ENCODE measurements at places on chromosomes 7 and 10.

GRCh38 chr7:116400522-116400921, 99.0 kb upstream of the CAV2 start:
- DNase-seq = no peak

DNA sequence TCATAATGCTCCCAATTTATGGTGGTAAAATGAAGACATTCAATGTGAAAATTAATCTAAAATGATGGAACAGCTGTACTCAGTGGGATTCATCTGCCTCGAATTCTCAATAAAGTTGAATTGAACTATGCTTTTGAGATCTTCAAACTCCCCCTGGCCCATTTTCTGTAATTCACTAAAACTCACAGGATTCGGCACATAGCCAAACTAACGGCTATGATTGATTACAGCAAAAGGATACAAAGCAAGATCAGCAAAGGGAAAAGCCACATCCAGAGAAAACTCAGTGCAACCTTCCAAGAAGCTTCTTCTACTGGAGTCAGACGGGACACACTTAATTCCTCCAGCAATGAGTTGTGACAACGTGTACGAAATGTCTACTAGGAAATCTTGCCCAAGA, 307.5 kb downstream of the CNTNAP2 start:
- DNase-seq = no peak

DNA sequence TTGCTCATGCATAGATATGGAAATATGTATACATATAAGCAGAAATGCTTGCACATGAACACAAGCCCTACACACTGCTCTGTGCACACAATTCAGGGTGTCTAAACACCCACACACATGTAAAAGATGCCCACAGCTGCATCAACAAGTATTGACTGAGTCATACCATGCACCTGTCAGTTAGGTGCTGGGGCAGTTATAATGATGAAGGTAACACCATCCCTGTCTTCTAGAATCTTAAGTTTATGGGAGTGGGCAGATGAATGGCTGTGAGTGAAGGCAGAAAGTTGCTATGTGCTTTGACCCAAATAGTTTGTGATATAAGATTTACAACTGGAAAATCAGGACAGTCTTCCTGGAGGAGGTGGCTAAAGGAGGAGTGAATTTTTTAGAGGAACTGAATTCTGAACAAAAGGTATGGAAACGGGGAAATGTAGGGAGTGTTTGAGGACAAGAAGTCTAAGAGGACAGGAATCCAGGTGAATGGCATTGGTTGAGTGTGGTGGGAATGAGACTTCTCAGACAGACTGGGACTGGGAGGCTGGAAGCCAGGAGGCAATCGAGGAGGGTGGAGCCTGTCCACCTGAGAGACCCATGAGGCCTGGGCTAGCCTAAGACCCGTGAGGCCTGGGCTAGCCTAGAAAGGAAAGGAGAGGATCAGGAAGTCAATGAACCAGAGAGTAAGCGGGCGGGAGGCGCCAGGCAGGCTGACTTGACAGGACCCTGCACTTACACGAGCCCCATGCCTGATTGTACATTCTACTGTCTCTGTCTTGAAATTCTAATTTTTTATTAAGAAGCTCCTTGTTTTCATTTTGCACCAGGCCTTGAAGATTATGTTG, 20.7 kb downstream of the POLL start:
- no peak for DNase-seq

- DNase-seq = no peak
Observed at GRCh38 chr7:141294143-141294829, 220.4 kb downstream of the TMEM178B start.

GRCh38 chr10:135601-136464, 578 bp downstream of the ZMYND11 start:
- DNase-seq = peak; percentile 49

DNA sequence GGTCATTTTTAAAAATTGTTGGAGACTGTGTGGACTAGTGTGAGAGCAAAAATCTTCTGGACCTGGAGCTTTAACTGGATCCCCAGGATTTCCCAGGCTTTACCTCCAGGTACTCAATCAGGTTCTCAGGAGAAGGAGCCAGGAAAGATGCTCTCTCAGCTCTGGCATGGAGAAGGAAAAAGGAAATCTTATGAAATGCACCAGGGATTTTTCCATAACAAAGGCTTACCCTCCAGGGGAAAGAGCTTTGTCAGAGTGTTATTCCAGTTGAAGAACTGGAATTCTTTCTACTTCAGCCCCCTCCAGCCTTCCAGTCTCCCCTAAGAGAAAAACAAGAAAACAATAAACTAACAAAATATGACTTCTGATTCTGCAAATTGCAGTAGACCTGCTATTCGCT, 436.7 kb upstream of the ANKRD30A start:
- no peak for DNase-seq

- DNase-seq = no peak
Observed at GRCh38 chr7:149784251-149784608, 10.8 kb upstream of the ZNF467 start.

GRCh38 chr10:83835945-83836745, 303.2 kb upstream of the GHITM start:
- DNase-seq = no peak

- DNase-seq = no peak
Observed at GRCh38 chr10:79496896-79497295, 15.4 kb upstream of the EIF5AL1 start.

GRCh38 chr10:31928549-31929260, at the start of gene ARHGAP12:
Gene ARHGAP12 (minus strand): TSS chr10:31928831. CDS start chr10:31908855, 19,976 bp downstream.
- peak; percentile 71 for DNase-seq

GRCh38 chr10:18204039-18204835, 64.0 kb downstream of the CACNB2 start:
- no peak for DNase-seq

GRCh38 chr7:155163696-155164095, 93.6 kb downstream of the HTR5A start:
- DNase-seq = no peak

- DNase-seq = no peak
Observed at GRCh38 chr7:111005445-111005844, 85.5 kb upstream of the LRRN3 start.

- no peak for DNase-seq
Observed at GRCh38 chr10:121288011-121288410, 310.2 kb downstream of the FGFR2 start.

DNA sequence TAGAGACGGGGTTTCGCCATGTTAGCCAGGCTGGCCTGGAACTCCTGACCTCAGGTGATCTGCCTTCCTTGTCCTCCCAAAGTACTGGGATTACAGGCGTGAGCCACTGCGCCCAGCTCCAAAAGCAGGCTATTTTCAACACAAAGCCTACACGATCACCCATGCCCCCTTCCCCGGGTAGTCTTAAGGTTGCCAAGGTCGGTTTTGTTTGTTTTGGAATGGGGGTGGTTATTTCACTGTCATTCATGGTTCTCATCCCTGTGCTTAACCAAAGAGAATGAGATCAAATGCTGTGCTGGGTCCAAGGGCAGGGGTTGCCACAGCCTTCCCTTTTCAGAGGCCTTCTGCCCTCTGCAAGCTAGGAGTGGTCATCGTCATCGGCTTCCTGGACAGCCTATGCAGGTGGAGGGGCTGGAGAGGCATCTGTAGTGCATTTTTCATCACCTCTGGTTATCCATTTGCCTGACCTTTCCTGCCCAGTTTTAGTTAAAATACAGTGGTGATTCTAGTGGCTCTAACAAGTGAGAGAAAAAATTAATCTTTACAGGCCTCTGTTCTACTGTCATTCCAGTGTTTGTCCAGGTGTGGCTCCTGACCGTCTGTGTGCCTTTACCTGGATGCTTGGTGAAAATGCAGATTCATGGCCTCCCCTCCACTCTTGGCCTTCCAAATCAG, 11.4 kb downstream of the BLVRA start:
- DNase-seq = no peak

DNA sequence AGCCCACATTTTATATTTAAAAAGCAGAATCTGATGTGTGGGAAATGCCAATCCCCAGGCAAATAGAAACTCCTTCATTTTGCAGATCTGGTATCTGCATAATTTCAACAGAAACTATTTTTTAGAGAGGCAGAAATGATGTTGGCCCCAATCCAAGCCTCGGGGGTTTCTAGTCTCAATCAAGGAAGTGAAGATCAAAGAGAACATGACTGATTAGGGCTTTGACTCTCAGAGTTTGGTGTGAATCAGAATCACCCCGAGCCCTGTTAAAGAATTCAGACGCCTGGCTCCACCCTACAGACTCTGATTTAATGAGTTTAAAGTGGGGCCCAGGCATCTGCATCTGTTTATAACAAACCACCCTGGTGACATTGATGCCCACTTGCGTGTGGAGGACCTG, 36.7 kb upstream of the UBE2H start:
- DNase-seq = peak; percentile 28

GRCh38 chr10:89115876-89116627, 91.1 kb downstream of the CH25H start:
- no peak for DNase-seq

DNA sequence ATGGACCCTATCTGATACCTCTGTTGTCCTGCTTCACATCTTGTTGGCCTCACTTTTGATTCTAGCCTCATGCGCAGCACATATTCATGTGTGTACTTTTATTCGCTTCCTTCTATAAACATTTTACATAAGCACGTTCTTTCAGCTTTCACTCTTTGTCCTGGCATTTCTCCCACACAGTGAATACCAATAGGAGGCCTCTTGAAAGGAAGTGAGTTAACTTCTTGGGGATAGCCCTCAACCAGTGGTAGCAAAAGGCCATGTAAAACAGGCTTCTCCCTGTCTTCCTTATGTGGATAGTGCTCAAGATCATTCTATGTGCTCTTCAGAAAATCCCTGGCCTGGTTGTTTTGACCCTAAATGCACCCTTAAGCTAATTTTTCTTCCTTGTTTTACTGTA, 633.9 kb upstream of the MBL2 start:
- no peak for DNase-seq

GRCh38 chr10:855671-856070, 75.8 kb downstream of the LARP4B start:
- DNase-seq = no peak

DNA sequence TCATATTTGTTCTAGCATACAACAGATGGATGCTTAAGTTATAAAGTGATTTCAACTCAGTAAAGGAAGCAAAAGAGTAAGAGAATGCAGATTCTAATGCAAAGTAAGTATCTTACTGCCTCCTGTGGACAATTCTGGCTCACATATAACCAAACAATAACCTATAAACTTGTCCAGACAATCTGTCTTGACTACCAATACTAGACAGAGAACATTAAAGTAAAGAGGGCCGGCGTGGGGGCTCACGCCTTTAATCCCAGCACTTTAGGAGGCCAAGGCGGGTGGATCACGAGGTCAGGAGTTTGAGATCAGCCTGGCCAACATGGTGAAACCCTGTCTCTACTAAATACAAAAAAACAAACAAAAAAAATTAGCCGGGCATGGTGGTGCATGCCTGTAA, 329.3 kb downstream of the CACNA2D1 start:
- DNase-seq = no peak

DNA sequence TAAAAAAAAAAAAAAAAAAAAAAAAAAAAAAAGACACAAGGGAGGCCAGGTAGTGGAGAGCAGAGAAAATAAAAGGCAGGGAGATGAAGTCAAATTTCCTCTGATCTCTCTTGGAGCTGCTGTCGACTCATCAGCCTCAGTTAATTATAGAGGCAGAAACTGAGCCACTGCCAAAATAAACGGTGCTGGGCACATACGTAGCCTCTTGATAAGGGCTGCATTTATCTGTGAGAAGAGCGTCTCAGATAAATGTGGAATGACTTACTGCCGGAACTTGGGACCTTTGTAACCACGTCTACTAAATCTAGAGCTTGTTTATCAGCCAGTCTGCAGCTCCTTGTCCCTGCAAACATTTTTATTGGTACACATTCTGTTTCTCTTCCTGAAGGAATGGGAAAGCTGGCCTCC, 162.3 kb downstream of the BAMBI start:
- DNase-seq = no peak

DNA sequence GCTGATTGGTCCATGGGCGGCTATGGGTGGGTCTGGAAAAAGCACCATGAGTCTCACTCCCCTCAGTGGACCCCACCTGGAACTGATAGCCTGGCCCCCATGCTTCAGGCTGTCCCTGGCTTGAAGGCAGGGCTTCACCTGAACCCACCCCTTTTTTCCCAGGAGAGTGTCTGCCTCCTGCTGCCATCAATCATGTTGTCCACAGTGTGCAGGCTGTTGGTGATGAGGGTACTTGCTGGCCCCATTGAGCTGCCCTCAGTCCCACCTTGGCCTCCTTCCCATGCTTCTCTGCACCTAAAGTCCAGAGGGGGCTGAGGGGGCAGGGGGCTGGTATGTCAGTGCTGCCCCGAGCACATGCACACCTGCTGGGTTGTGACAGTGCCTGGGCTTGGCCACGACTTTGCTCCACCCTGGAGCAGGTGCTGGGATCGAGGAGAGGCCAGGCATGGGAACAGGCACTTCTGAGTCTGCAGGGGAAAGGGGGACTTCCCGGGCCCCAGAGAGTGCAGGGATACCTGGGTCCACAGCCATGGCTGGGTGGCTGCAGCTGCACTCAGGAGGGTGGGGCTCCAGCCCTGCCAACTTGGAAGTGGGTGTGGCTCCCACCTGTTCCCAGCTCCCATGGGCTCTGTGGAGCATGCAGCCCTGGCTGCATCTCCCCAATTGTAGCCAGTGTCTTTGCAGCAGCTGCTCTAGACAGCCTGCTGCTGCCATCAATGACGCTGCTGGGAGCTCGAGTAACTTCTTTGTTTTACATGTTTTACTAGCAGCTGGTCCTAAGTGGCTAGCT, 56.9 kb downstream of the ADK start:
- no peak for DNase-seq

GRCh38 chr10:6013413-6014192, 36.3 kb upstream of the IL15RA start:
- DNase-seq = no peak

GRCh38 chr10:73253225-73253555, 746 bp upstream of the MRPS16 start:
- DNase-seq = no peak

DNA sequence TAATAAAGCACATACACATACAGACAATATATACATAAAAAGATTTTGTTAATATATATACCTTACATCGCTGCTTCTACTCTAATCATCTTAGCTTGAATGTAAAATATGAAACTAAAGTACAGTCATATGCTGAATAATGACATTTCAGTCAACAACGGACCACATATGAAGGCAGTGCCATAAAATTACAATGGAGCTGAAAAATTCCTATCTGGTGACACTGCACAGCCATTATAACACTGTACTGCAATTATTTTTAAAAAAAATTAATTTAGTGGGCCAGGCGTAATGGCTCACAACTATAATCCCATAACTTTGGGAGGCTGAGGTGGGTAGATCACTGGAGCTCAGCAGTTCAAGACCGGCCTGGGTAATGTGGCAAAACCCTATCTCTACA, 122.3 kb downstream of the JMJD1C start:
- no peak for DNase-seq

DNA sequence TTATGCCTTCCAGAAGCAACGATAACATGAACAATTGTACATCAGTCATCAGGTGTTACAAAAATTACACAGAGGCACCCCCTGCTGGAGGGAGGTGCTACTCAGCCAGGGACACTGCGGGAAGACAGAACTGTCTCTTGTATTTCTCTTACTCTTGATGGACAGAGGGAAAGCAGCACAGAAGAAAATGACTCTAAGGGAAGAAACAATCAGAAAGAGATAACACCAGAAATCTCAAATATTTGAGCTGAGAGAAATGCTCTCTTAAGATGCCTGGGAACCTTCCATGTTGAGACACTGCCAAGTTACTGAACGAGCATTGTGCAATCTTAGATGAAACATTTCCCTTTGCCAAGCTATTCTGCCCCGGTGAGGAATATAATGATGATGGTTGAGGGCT, 227.6 kb upstream of the NPSR1 start:
- DNase-seq = no peak

- DNase-seq = no peak
Observed at GRCh38 chr10:129922598-129923123, 41.4 kb downstream of the EBF3 start.

GRCh38 chr7:74272305-74273038, 16.7 kb upstream of the CLIP2 start:
- DNase-seq = peak; percentile 28
